Common myeloid progenitor, CD34-positive (primary cell): ENCODE measurements at places on chromosomes 5 and 9.

GRCh38 chr9:135039916-135040645 lies 47.4 kb upstream of the OLFM1 start:
- no peak for DNase-seq

DNA sequence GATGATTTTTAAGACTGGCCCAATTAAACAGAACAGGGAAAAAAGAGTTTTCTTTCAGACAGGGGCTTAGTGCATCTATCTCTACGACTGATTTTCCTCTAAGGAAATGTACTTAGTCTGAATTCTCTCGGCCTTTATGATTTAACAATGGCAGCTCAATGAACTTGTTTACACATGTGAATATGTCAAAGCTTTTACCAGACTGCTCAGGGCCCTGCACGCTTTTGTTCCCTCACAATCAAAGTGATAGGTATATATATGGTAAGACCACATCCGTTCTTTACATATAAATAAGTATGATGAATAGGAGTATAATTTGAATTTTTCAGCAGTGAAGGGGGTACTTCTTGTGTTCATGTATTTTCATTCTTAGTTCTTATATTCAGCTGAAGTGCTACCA lies 27.6 kb downstream of the LEAP2 start:
- no peak for DNase-seq

DNA sequence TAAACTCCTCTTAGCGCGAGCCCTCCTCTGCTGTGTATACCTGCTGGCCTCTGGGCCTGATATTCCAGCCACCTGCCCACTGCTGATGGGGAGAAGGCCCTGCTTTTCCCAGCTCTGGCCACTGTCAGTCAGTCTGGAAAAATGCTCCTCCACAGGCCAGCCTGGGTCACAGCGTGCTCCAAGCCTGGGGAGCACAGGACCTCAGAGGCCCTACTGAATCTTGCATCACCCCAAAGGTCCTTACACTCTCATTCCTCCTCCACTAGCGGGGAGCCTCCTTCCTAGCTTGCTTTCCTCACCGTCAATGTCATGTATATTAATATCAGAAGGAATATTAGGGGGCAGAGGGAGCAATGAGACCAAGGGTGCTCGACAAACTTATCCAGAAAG lies 73.7 kb downstream of the SHB start:
- DNase-seq = no peak

DNA sequence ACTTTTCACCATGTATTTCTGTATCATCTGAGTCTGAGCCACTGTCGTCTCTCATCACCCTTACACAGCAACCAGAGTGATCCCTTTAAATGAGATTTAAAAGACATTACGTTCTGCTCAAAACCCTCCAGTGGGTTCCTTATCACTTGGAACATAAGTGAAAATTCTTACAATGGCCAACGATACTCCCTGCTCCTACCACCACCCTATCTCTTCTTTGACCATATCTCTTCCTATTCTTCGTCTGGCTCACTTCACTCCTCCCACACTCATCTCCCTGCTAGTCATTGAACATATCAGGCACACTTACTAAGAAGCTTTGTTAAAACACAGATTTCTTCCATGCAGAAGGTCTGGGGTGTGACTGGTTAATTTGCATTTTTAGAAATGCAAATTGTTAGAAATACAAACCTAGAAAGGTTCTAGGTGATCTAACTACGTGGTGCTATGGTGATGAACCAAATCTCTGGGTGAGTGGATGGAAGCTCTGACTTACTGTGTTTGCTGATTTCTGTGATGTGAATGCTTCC lies 166.6 kb upstream of the CD180 start:
- peak; percentile 13 for DNase-seq

DNA sequence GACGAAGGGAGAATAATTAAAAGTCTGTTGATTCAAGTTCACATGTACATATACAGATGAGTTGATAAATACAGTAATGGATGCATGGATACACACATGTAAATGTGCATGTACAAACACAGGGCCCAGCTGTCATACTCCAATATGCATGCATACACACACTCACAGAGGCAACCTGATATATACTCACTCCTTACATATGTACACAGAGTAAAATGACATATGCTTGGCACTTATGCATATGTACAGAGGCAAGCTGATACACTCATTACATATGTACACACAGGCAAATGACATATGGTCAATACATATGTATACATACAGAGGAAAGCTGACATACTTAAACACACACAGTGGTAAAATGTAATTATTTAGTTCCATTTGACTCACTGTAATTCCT lies 7.2 kb upstream of the TMEFF1 start:
- no peak for DNase-seq

DNA sequence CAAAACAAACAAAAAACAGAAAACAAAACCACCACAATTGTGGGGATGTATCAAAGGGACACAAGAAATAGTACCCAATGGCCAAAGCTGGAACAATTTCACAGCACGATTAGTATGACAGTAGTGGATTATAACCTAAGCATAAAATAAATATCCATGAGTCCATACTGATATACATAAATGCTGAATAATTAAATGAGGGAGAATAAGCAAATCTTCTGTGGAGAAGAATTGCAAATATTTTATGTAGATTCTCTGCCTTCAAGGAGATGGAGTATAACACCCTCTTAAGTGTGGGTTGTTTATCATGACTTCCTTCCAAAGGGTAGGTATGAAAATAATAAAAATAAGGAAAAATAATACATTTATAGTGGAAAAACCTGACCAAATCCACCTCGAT lies 325.4 kb downstream of the PDE4D start:
- DNase-seq = no peak

GRCh38 chr5:131751506-131751905 lies 45.3 kb downstream of the FNIP1 start:
- no peak for DNase-seq

DNA sequence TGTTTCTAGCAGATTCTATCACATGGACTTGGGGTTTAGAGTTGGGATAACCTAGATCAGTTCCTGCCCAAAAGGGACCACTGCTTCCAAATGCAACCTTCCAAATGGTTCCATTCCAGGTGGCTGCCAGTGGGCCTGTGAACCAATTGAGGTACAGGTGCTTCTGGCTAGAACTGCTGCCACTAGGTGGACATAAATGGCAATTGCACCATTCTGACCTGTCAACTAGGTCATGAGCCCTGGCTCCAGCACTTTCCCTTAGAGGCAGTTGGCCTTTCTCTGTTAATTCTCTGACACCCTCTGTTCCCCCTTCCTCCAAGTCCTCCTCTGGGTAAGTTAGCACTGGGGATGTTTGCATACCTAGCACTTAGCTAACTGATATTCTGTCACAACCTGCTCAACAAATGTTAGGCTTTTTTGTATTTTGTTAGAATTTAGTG lies 16.6 kb upstream of the HEMGN start:
- DNase-seq = peak; percentile 76

DNA sequence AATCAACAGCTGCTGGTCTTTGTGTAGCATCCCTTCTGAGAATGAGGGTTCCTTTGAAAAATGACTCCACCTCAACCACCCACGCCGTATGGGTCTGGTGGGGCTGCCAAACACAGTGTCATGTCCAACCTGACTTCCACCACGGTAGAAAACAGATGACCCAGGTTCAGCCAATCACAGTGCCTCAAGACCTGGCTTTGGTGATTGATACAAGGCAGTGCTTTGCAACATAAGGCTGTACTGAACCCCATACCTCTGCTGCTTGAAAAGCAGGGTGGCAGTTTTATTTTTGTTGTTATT lies 11.5 kb upstream of the TGFBR1 start:
- DNase-seq = no peak

- DNase-seq = peak; percentile 36
These were observed 208.4 kb downstream of the CD180 start for GRCh38 chr5:66987949-66988838.

DNA sequence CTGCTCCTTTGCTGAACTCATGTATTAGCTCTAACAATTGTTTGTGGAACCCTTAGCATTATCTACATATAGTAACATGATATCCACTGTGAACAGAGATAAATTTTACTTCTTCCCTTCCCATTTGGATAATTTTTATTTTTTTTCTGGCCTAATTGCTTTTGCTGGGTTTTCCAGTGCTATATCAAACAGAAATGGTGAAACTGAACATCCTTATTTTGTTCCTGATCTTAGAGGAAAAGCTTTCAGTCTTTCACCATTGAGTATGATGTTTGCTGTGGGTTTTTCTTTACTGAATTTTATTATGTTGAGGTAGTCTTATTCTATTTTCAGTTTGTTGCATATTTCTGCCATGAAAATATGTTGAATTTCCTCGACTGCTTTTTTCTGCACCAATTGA lies 44.8 kb upstream of the STARD4 start:
- no peak for DNase-seq

DNA sequence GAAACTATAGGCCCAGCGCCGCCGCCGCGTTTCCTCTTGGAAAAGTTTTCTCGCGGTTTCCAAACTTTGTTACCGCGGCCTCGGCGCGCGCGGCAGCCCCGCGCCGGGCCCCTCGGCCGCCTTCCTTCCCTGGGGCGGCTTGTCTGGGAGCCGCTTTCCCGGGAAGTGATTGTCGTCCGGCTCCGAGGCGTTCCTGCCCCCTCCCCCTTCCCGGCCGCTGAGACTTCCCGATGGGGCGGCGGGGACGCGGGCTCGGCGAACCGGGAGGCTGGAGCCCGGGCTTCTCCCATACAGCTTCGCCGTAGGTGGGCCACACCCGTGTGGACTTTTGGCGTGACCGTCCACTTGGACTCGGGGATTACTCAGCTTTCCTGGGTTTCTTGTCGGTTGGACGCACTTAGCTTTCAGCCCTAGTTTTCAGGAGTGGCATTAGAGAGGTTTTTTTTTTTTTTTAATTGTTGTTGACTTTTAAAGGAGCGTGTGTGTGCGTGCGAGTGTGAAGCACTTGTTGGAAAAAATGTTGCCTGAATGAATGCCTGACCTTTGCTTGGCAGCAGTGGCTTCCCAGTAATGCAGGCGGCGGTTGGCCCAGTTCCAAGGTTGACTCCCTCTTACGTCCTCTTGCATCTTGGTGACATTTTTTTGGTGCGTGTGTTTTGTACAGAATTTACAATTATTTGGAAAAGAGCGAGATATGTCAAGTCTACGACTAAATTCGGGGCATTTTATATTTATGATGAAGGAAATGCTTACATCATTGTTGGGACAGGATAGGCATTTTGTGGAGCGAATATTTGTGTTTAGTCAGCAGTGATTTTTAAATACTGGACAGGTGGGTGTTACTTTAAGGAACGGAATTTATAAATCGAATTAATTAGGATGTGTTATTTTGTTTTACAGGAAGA lies 821 bp downstream of the CTNNA1 start:
- peak; percentile 82 for DNase-seq

DNA sequence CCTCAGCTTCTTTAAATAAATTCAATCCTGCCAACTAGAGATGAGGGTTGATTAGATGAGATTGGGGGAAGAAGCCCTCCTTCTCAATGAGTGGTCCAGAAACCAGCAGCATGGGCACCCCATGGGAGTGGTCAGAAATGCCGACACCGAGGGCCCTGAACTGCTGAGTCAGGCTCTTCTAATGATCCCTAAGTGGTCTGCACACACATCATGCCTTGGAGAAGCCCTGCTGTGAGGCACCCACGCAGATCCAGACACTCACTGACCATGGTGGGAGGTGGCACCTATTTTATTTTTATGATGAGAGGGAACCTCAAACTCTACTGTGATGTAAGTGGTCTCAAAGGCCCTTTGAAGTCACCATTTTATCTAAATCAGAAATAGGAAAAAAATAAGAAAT lies 72.3 kb upstream of the BOD1 start:
- no peak for DNase-seq

DNA sequence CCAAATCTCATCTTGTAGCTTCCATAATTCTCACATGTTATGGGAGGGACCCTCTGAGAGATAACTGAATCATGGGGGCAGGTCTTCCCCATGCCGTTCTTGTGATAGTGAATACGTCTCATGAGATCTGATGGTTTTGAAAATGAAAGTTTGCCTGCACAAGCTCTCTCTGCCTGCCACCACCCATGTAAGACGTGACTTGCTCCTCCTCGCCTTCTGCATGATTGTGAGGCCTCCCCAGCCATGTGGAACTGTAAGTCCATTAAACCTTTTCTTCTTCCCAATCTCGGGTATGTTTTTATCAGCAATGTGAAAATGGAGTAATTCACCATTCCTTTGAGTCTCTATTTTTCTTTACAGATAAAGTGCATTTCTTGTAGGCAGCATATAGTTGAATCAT lies 66.9 kb upstream of the FNIP1 start:
- no peak for DNase-seq

- no peak for DNase-seq
These were observed 11.4 kb downstream of the PSD2 start for GRCh38 chr5:139806726-139807646.

DNA sequence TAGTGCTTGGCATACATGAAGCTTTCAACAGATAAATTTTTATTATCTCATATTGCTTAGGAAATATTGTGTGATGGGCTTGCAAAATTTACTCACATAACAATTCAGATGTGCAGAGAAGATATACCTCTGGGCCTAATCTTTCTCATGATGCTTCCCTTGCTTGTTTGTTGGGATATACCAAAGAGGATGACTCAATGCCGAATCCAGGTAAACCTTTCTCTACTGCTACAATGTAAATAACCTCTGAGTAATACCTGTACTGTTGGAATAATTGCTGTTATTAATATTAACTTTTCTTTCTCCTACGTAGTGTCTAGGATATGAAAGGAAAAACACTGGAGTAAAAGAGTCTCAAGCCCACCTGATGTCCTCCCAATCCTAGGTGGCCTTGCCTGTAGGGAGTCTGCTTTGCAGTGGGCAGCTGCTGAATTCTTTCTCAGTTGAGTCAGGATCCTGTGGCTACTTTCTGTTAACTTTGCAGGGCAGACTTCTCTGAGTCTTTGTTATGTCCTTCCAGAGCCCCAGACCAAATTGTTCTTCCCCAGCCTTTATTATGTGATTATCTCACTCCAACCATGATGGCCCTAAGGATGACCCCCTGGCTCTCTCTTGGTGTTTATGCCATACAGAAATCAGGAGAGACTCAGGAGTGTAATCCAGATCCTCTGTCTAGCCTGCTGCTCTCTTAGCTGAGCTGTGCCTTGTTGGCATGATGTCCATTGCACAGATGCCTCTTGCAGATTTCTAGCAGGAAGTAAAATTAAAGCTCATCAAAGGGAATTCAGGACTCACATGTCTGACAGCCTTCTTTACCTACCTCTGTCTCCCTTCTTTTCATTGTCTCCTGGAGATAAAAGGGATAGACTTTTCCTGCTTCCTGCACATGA lies 208.1 kb downstream of the SNX18 start:
- no peak for DNase-seq
